ENCODE measurements at places on chromosomes 2 and 18.

GRCh38 chr2:145751629-145752028 is 1231.7 kb upstream of the ZEB2 start:
- H3K36me3 ChIP-seq: no peaks in the 10 kb centered on the region
- H3K4me1 ChIP-seq: peaks cover 23% of the 10 kb centered on the region
- peak overlapping the region; percentile 50 for H3K27ac ChIP-seq
- DNase-seq: peak; percentile 60
- H3K4me3 ChIP-seq: peak overlapping the region; percentile 50

- H3K4me3 ChIP-seq: no peak overlapping the region
- DNase-seq: no peak
- H3K4me1 ChIP-seq: no peaks in the 10 kb centered on the region
- H3K27me3 ChIP-seq: no peaks in the 10 kb centered on the region
Observed at GRCh38 chr2:102159295-102159694, 16.7 kb downstream of the IL1R1 start.

- peak overlapping the region; percentile 57 for H3K27ac ChIP-seq
- no peak for DNase-seq
- no peaks in the 10 kb centered on the region for H3K36me3 ChIP-seq
- peaks cover 20% of the 10 kb centered on the region for H3K4me1 ChIP-seq
Observed at GRCh38 chr2:57973621-57974186, 72.9 kb upstream of the VRK2 start.

DNA sequence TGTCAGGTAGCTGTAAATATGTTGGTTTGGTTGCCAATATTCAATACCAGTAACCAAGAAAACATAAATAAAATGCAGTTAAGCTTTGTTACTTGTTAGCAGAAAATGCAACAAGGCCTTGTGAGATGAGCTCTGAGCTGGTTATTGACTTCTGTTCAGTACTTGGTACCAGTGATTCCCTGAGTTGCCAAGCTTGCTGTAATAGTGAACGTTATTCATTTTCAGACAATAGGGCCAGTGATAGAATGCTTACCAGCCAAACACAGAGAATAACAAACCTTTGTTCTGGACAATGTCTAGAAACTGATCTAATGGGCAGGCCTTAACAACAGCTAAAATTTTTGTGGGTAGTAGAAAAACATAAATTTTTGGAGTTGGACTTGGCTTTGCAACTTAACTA is 29.5 kb downstream of the RASGRP3 start:
- H3K27me3 ChIP-seq: no peaks in the 10 kb centered on the region
- peaks cover 87% of the 10 kb centered on the region for H3K4me1 ChIP-seq
- peaks cover 18% of the 10 kb centered on the region for H3K36me3 ChIP-seq
- H3K27ac ChIP-seq: no peak overlapping the region

- H3K27me3 ChIP-seq: peaks cover 7% of the 10 kb centered on the region
- DNase-seq: no peak
- H3K27ac ChIP-seq: no peak overlapping the region
Observed at GRCh38 chr2:192139813-192140212, 54.9 kb downstream of the TMEFF2 start.

- H3K27me3 ChIP-seq: no peaks in the 10 kb centered on the region
- H3K27ac ChIP-seq: no peak overlapping the region
- no peaks in the 10 kb centered on the region for H3K36me3 ChIP-seq
- no peaks in the 10 kb centered on the region for H3K4me1 ChIP-seq
- no peak for DNase-seq
Observed at GRCh38 chr18:7338846-7339245, 108.0 kb downstream of the LRRC30 start.

Measured in naive B cell (primary cell).